NCI-H187 (cell line): ENCODE measurements at places on chromosomes 1 and 21.

DNA sequence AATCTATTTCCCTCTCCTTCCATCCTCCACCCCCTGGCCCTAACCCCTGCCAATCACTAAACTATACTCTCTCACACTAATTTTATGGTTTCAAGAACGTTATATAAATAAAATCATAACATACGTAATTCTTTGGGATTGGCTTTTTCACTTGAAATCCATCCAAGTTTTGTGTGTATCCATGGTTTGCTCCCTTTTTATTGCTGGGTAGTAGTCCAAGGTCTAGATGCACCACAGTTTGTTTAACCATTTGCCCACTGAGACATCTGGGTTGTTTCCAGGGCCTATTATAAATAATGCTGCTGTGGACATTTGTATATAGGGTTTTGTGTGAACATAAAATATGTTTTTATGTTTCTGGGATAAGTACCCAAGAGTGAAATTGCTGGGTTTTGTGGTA is 61.4 kb downstream of the TEX35 start:
- DNase-seq = no peak

DNA sequence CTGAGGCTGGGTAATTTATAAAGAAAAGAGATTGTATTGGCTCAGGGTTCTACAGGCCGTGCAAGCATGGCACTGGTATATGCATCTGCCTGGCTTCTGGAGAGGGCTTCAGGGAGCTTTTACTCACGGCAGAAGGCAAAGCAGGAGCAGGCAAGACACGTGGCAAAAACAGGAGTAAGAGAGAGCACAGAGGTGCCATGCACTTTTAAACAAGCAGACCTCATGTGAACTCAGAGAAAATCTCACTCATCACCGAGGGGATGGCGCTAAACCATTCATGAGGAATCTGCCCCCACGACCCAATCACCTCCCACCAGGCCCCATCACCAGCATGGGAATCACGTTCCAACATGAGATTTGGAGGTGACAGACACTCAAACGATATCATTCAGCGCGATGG is 400.7 kb upstream of the RUNX1 start:
- DNase-seq = no peak

DNA sequence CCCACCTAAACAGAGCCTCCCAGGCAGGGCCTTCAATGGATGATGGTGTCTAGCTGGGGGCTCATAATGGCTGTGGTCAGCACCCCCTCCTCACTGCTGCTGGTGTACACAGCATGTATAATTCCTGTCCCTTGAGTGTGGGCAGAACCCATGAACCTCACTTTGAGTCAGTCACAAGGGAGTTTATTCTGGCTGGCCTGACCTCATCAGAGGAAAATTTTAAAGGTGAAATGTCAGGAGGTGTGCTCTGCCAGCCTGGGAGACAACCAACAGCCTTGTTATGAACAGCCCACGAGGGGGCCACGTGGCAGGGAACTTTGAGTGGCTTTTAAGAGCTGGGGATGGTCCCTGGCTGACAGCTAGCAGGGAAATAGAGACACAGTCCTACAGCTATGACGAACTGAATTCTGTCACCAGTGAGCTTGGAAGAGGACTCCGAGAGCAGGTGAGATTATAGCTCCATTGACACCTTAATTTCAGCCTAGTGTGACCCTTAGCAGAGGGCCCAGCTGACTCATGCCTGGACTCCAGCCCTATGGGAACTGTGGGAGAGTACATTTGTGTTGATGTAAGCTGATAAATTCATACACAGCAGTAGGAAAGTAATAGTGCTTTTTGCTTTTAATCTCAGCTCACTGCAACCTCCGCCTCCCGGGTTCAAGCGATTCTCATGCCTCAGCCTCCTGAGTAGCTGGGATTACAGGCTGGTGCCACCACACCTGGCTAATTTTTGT is 73.5 kb upstream of the RUNX3 start:
- DNase-seq = no peak

- DNase-seq = no peak
These were observed 11.8 kb upstream of the NTMT2 start for GRCh38 chr1:170133766-170134495.

DNA sequence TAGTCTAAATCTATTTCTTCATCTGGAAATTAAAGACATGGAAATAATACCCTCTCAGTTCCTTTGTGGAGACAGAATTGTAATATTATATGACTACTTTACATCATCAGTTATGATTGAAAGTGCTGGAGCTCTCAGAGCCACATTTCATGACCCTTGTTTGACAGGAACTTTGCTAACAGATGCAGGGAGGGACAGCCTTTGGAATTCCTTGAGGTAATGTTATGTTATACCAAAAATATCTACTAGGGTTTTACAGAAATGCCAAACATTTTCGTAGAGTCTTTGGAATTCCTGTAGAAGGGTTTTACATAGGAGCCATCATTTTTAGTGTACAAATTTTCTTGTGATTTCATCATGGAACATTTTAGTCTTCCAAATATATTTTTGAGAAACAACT is 57.4 kb upstream of the ADAMTS5 start:
- DNase-seq = no peak

GRCh38 chr21:38766987-38767722 is 38.6 kb upstream of the ETS2 start:
- DNase-seq = no peak

DNA sequence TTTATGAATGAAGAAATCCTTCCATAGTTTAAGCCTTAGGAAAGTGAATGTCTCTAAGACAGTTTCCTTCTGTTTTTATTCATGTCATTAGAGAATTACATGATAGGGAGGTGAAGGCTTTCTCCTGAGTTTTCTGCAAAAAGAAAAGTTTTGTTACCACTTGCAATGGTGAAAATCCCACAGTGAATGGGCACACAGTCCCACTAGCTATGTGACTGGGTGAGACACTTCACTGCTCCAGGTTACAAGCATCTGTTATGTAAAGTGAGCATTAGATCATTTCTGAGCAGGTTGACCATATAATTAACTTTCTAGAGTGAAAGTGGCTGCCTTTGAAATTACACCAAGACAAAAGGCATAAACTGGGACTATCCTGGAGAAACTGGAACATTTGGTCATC is 38.9 kb upstream of the GREM2 start:
- DNase-seq = no peak

GRCh38 chr1:30639881-30640452 is 83.4 kb downstream of the MATN1 start:
- DNase-seq = no peak

- DNase-seq = no peak
These were observed 188.2 kb upstream of the ADAMTS5 start for GRCh38 chr21:27155130-27155500.

- no peak for DNase-seq
These were observed 110.0 kb upstream of the VANGL1 start for GRCh38 chr1:115531631-115532264.

DNA sequence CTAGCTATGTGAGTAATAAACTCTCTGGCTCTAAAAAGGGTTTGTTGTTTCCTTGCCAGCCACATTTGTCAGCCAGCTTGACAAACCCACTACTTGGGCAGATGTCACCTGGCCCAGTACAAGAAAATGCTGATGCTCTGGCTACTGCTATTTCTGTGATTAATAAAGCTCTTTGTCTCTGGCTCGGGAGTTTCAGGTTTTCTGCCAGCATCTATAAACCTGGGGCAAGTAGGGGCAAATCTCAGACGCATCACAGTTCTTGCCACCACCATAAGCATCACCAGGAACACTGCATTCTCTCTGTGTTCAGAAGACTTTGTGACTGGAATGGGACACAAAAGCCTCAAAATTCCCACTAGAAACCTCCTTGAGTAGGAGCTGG is 2.5 kb downstream of the ITLN2 start:
- no peak for DNase-seq
